NCI-H1436 (cell line): ENCODE measurements at places on chromosomes 1 and 21.

GRCh38 chr1:7508934-7509519 is 262.1 kb upstream of the VAMP3 start:
- no peak for DNase-seq

GRCh38 chr1:111487133-111487532 is 13.3 kb downstream of the C1orf162 start:
- DNase-seq = no peak

DNA sequence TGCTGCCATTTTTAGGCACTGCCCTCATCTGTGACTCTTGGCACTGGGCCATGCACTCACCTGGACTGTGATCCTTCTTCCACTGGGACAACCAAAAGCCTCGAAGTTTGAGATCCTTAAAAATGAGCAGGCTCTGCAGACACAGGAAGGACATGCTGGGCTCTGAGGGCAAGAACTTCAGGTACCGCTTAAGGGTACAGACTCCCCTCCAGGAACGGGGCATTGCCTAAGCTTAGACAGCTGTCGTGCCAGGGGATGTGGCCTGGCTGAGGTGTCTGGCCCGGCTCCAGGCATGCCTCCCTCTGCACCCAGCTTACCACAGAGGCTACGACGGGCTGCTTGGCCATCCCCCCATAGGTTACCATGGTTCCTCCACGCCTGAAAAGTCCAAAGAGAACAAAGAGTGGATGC is 14.2 kb upstream of the SRSF4 start:
- DNase-seq = no peak

DNA sequence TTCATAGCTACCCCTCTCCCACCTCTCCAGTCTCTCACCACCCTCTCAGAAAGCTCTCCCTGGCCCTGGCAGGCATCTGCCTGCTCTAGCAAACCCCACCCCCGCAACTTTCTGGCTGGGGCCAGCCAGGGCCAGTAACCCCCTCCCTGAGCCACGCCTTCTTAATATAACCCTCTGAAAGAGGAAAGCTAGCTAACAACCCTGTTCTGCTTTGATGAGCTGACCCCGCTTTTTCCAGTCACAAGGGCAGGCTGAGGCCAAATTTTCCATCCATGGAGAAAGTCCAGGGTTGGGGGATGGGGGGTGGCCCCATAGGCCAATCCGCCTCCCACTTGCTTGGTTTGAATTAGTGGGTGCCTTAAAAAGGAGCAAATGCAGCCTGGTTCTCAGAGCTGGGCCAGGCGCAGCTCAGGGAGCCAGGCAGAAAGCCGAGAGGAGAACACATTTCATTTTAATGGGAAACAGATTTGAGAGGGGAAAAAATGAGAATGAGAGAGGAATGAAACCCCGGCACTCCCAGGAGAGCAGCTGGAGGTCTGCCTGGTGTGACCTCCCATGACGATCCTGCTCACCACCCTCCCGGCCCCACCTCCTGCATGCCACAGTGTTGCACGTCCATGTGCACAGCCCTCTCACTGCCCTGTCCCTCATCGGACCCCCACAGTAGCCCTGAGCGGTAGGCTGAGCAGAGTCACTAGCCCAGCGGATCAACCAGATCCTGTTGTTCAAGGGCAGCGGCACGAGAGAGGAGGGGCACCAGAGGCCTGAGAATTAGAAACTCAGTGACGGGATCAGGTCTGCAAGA is 62.3 kb downstream of the OPTC start:
- no peak for DNase-seq

DNA sequence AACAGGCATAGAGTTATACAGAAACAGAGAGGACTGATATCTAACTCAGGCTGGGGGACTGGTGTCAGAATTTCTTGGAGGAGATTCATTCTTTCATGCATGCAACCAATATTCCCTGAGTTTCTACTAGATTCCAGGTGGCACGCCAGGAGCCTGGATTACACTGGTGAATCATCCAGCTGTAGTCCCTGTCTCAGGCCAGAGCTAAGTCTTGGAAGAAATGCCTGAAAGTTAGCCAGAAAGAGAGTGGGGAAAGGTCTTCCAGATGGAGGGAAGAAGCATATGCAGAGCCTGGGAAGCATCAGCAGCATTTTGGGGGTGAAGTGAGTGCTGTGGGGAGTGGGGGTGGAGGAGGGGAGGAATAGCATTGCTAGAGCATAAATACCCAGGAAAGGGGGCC is 239.1 kb downstream of the OMA1 start:
- no peak for DNase-seq

- no peak for DNase-seq
Observed at GRCh38 chr1:64956010-64956640, 10.2 kb downstream of the JAK1 start.
